ENCODE measurements at places on chromosomes 6 and 20. TPM values are rescaled to one million over a fixed set of nuclear protein-coding genes. Genes with fewer than 3 reads are reported as not detected.

PEDS1 gene
- 77.9 TPM for total RNA-seq

CLDN20 gene
- total RNA-seq, result not detected

COL11A2 gene
- 0.33 TPM for total RNA-seq

PLCG1 gene
- total RNA-seq, result 19.9 TPM

DNA sequence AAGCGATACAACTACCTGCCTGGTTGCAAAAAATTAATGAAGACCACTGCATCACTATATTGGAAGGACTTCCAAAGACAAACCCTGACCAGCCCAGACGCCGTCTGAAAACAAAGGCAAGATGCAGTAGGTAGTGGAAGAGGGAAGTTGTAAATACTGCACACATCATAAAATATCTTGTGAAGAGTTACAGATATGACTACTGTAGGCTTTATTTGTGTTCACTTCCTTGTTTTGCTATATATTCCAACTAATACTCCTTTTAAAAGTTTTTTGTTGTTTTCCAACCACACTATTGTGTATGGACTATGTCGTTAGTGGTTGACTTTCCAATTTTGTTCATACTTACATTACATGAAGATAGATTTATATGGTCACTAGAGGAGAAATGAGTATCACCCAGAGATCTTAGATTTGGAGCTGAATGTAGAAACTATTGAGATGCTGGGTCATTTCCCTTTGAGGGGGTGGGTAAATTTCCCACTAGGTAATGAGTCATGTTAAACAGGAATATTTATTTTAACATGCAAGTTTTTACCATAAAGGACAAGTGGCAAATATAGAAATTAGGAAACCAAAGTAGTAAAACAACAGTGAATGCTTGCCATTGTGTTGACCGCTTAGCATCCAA is 16.6 kb upstream of the TXLNB start:
- H3K36me3 ChIP-seq, result no peaks in the 10 kb centered on the region
- no peaks in the 10 kb centered on the region for H3K27me3 ChIP-seq
- H3K4me1 ChIP-seq, result no peaks in the 10 kb centered on the region
- no peak overlapping the region for H3K27ac ChIP-seq
- no peak overlapping the region for H3K4me3 ChIP-seq

GRCh38 chr6:35668096-35668495 is 20.6 kb downstream of the FKBP5 start:
- H3K27ac ChIP-seq, result peak overlapping the region; percentile 30
- H3K4me3 ChIP-seq, result peak overlapping the region; percentile 35
- peaks cover 77% of the 10 kb centered on the region for H3K4me1 ChIP-seq
- H3K36me3 ChIP-seq, result peaks cover 18% of the 10 kb centered on the region

DNA sequence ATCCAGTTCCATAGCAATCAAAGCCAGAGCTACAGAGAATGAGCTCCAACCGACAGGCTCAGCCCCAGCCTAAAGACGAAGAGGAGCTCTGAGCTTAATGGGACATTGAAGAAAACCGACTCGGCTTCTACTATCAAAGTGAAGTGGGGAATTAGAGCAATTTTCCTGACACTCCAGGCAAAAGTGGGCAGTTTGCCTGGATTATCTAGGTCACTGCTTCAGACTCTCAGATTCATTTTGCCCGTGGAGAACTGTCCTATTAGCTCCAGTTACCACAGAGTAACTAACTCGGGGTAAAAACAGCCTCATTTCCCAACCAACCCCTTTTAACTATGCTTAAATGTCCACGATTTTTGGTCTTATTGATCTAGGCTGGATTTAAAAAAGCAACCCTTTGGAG is 592.1 kb upstream of the NRSN1 start:
- no peak overlapping the region for H3K27ac ChIP-seq
- no peak for DNase-seq
- H3K36me3 ChIP-seq, result no peaks in the 10 kb centered on the region
- no peaks in the 10 kb centered on the region for H3K4me1 ChIP-seq
- no peaks in the 10 kb centered on the region for H3K27me3 ChIP-seq

GRCh38 chr6:111565326-111566221 is 40.1 kb downstream of the TRAF3IP2 start:
- DNase-seq, result peak; percentile 53
- H3K4me3 ChIP-seq, result no peak overlapping the region
- no peaks in the 10 kb centered on the region for H3K36me3 ChIP-seq
- H3K4me1 ChIP-seq, result peaks cover 42% of the 10 kb centered on the region
- peak overlapping the region; percentile 74 for H3K27ac ChIP-seq
- H3K27me3 ChIP-seq, result no peaks in the 10 kb centered on the region
